Stimulated activated CD8-positive, alpha-beta memory T cell treated with anti-CD3 and anti-CD28 coated beads, Interleukin-2, amount 100 ng/mL, for 1 hour (primary cell): ENCODE measurements at places on chromosomes 16 and 17.

DNA sequence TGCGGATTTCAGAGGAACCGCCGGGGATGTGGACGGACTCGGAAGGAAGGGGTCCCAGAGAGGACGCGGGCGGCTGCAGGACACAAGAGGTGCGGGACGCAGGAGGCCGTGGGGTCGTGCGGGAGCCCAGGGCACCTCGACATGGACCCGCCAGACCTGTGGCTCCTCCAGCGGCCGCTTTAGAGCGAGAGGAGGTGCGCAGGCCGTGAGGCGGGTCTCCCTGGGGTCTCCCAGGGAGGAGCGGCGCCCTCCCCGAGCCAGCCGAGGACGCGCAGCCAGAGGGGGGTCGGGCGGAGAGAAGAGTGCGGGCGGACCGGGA lies 6.8 kb upstream of the FLYWCH1 start:
- DNase-seq, result no peak

DNA sequence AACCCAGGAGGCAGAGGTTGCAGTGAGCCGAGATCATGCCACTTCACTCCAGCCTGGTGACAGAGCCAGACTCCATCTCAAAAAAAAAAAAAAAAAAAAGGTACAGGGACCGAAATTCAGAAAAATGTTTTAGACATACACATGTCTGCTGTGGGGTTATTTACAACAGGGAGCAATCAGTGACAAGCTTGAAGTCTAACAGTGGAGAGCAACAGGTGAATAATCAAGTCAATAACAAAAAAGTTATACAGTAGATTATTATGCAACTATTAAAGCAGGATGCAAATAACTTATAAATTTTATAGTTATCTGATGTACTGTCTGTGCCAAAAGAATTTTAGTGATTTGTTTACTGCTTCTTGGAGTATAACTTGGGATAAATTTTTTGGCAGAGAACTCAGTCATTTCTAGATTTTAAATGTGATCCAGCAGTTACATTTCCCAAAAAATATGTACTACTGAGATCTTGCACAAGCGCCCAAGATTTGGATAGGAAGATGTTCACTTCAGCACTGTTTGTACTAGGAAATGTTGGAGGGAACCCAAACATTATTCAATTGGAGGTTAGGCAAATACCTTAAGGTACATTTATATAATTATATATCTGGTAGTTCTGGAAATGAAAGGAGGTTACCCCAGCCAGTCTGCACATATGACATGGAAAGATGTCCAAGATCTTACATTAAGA lies 34.1 kb downstream of the EEF2K start:
- no peak for DNase-seq

DNA sequence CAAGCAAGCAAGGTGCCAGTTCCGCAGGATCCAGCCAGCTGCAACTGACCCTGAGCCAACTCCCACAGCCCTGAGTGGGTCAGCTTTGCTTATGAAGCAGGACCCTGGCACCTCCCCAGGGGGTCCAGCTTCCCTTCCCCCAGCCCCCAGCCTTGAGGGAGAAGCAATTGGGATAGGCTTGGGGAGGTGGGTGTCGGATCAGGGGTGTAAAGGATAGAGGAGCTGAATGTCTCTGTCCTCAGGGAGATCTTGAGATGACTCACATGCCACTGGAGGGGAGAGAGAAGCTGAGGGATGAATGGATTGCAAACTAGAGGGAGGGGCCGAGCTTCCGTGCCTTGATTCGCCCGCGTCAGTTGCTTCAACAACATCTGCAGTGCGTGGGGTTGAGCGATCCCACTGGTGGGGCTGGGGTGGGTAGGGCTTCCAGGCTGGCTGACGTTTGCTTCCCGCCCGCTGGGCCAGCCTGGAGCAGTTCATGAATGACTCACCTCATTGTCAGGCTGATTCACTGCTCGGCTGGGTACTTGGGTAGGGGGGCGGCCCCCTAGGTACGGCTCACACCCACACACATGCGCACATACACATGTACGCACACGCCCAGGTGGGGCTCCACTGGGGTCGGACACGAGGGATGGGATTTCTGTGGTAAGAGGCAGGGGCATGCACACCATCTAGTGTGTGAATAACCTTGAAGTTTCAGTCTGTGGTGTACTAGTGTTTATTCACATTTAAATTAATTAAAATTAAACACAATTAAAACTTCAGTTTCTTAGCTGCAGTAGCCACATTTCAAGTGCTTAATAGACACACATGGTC lies 3.6 kb upstream of the HROB start:
- no peak for DNase-seq

DNA sequence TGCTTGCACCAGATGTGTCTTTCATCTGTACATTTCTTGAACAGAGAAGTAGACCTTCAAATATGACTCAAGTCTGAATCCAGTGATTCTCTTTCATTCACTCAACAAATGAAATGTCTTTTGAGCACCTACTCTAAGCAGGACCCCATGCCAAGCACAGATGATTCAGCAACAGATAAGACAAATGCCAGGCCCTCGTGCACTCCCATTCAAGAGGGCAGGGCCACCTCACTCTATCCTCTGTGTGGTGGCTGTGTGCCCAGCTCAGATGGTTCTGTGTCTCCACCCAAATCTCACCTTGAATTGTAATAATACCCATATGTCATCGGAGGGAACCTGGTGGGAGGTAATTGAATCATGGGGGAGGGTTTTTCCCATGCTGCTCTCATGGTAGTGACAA lies 74.1 kb upstream of the NKD1 start:
- no peak for DNase-seq

DNA sequence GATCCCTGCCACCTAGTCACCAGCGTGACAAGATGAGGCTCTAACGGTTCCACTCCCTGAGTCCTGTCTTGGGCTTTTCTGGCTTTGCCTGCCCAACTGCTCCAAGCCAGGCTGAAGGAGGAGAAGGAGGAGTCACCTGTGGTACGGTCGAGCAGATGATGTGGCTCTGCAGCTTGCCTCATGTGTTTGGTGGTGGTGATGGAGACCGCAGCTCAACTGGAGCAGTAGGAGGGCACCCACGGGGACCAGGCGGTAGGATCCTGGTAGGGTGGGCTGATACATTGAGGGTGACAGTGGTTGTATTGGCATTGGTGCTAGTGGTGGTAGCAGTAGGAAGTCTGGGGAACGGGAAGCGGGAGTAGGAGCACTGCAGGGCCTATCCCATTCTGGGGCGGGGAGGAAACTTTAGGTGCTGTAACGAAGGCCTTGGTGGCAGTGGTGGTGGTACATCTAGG lies 202.8 kb upstream of the WSB1 start:
- no peak for DNase-seq

- DNase-seq, result no peak
Observed at GRCh38 chr16:86956437-86956836, 360.8 kb downstream of the C16orf95 start.

DNA sequence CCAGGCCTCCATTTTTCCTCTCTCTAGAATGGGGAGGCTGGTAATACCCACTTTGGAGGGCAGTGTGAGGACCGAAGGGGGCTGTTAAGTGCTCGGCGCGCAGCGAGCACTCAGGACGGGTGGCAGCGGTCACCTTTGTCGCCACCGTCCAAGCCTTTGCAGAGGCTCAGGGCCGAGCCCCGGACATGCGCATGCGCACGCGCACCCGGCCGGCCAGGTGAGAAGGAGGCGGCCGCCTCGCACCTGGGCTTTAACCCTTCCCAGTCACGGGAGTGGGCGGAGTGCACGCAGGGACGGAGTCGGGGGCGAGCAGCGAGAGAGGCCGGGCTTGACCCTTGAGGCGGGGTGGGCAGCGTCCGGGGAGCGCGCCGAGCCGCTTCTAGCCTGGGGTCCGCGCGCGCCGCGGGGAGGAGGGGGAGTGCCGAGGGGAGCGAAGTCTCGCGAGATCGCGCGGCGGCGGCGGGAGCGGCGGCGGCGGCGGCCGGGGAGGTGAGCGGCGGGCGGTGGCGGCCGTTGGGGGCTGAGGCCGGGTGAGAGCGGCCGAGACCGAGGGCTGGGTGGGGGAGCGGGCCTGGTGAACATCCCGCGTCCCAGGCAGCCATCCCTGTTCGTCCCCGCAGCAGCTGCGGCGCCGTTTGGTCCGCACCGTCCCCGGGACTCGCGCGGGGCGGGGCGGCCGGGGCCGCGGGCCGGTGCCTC lies at the start of gene MRTFB:
Gene MRTFB (plus strand): TSS at position 443 of the 699 bp plus-strand sequence. CDS start 69,288 bp downstream, outside the sequence.
- peak; percentile 55 for DNase-seq

GRCh38 chr16:58024486-58025350 lies 836 bp upstream of the MMP15 start:
- no peak for DNase-seq

DNA sequence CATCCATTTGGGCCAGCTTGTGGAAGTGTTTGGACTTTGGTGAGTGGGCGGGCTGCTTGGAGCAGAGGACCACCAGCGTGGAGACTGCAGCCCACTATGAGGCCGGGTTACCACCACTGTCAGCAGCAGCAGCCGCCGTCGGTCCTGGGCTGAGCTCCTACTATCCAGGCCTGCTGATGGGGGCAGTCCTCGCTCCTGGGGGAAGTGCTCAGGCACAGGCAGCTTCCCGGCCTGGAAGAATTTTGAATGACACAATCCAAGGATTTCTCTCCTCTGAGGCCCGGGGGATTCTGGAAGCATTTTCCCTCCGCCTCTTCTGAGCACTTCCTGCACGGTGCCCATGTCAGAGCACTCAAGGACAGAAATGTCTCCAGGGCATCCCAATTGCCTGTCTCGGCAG lies 5.3 kb upstream of the NOD2 start:
- DNase-seq, result no peak

GRCh38 chr16:27446721-27447120 lies 44.7 kb downstream of the IL21R start:
- peak; percentile 70 for DNase-seq

DNA sequence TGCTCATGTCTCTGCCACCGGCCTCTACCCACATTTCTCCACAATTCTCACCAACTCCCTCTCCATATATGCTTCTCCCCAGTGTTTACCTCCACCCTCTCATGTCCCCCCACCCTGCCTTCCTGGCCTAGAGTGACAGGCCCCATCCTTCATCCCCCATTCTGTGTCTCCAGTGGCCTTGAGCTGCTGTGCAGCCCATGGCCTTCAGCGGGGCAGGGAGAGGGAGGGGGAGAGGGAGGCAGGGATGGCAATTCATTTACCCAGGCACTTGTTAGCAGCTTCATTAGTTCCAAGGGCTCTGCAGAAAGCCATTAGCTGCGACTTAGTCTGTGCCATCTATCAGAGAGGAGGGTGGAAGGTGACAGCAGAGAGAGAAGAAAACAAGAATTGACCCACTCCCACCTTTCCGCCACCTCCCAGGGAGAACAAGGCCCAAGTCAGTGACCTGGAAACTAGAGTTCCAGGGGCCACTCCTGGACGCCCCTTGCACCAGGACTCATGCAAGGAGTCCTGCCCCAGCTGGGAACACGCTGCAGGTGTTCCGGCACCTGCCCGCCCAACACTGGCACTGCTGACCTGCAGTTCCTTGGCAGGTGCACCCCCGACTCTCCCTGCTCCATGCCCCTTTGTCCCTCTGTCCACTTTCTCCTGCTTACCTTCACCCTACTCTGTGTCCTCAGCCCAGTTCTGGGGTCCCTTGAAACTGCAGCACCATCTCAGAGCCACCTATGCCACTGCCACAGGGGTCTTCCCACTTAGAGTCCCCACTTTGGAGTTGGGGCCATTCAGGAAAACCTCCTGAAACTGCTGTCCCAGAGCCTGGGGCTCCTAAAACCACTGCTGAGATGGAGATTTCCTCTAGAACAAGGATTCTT lies 23.5 kb upstream of the PYY start:
- no peak for DNase-seq

- no peak for DNase-seq
Observed at GRCh38 chr16:30003670-30004423, 7.0 kb downstream of the DOC2A start.

DNA sequence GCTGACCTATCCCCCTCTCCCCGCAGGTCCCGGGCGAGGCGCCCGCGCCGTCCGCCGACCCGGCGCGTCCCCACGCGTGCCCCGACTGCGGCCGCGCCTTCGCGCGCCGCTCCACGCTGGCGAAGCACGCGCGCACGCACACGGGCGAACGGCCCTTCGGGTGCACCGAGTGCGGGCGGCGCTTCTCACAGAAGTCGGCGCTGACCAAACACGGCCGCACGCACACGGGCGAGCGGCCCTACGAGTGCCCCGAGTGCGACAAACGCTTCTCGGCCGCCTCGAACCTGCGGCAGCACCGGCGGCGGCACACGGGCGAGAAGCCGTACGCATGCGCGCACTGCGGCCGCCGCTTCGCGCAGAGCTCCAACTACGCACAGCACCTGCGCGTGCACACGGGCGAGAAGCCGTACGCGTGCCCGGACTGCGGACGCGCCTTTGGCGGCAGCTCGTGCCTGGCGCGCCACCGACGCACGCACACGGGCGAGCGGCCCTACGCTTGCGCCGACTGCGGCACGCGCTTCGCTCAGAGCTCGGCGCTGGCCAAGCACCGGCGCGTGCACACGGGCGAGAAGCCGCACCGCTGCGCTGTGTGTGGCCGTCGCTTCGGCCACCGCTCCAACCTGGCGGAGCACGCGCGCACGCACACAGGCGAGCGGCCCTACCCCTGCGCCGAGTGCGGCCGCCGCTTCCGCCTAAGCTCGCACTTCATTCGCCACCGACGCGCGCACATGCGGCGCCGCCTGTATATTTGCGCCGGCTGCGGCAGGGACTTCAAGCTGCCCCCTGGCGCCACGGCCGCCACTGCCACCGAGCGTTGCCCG lies 10.3 kb downstream of the ZNF771 start:
- DNase-seq, result peak; percentile 75

DNA sequence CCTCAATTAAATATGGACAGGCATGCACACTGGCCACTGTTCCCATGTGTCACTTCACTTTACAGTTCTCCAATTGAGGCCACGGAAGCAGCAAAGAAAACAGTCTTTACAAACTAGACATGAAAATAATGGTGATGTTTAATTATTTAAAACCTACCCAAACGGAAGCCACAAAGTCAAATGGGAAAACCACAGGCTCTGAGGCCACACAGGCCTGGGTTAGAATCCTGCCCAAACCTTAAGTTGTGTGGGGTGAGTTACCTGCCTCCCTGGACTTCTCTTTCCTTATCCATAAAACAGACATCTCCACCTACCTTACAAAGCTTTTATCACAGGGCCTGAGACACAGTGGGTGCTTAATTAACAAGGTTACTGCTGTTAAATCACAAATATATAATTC lies 137.4 kb downstream of the PARN start:
- no peak for DNase-seq

DNA sequence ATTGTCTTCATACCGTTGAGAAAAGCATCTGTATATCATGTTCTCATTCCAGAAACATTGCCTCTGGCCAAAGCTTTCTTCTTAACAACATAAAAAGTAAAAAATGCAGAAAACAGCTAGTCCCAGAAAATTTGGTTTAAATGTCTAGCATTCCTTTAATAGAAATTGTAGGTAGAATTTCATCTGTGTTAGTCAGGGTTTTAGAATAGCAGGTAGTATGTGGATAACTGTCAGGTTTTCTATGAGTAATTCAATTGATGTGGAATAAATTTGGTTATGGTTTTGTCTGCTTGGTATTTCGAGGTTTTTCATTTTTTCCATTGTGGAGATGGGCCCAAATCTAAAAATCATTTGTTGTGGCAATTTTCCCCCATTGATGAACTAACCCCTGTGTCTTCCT lies 616.7 kb downstream of the KCNJ2 start:
- DNase-seq, result no peak
